ENCODE measurements at places on chromosomes 5 and 9.

- no peak for DNase-seq
Measured at GRCh38 chr5:126998201-126998631, 32.1 kb downstream of the MARCHF3 start.

DNA sequence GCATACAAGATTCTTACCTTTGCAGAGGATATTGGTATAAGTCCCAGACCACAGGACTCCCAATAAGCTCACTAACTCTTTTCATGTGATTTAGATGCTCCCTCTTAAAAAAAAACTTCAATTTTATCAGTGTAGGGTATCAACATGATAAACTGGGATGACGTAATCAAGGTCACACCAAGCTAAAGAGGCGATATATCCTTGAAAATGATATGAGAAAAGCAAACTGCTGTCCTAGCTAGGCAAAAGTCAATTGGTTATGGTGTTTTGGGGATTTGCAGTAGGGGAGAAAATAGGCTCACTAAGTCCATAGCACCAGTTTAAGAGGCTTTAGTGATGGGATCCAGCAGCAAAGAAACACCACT, 354.4 kb downstream of the DIRAS2 start:
- no peak for DNase-seq

DNA sequence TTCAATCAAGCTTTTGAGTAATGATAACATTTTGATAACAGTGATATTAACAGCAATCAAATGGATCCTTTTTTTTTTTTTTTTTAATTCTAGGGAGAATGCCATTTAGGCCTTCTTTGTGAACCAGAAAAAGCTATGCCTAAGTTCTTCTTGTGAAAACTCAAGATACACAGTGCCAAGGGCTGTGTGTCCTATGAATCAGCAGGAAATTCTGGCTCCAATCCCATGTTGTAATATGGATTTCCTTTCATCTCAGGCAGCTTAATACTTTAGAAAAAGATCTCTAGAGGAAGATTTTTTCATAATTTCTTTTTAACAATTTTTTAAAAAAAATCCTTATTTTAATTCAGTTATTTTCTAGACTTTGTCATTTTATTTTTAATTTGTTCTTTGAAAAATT, 96.1 kb downstream of the NUDT12 start:
- no peak for DNase-seq

DNA sequence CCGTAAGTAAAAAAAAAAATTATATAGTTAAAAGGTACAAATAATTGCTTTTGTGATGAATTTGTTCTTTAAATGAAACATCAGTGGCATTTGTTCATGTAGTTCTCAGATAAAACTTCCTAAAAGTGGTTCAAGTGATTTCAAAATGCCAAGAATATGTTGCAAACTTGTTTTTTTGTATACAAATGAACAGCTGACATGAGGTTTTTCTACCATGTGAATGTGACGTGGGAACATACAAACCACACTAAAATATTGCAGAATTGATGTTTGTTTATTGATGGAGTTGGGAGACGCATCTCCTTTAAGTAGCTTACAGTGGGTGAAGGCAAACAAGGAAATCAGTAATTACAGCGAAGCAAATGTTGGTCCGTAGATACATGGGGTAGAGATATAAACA, 16.9 kb downstream of the BASP1 start:
- DNase-seq = no peak

GRCh38 chr5:91049800-91050199, 333.3 kb downstream of the ARRDC3 start:
- DNase-seq = no peak

DNA sequence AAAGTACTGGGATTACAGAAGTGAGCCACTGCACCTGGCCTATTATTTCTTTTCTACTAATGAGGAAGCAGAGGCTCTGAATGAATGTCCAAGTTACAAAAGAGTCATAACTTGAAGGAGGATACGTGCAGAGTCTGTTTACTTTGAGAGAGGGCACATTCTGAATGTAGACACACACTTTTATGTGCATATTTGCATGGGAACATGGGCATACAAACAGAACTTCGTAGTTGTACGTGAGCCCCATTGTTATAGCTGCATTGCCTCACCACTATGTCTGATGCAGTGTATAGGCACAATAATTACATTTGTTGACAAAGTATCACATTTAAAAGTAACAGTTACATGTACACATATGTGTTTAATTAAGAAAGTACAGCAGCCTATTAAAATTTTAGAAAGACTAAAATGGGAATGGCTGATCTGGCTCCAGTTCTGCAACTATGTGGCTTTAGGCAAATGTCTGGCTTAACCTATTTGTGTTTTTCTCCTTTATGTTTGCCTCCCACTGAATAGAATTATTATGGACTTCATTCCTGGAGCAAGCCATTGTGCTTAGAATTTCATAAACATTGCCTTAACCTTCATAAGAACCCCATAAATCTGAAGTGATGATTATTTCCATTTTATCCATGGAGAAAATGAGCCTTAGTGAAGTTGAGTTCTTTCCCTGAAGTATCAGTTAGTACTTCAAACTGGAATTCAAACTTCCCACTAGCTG, 3.0 kb upstream of the DPYSL3 start:
- no peak for DNase-seq

GRCh38 chr5:84623019-84623418, 238.3 kb upstream of the EDIL3 start:
- DNase-seq = no peak

DNA sequence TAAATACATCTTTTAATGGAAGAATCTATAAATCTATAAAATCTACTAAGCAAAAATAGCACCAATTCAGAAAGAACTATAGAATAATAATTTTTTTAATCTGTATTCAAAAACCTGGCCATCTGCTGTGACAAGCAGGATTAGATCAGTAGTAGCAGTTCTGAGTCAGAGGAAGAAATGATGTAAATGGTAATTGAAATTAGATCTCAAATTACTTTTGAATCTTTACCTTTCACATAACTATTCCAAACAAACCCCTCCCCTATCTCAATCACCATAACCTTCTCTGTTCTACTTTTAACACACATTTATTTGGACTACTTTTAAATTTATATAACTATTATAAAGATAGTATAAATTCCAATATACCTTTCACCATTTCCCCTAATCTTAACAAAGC, 727.8 kb upstream of the FAM174A start:
- no peak for DNase-seq

- DNase-seq = no peak
Measured at GRCh38 chr9:108443019-108443633, 412.7 kb downstream of the ACTL7B start.

- no peak for DNase-seq
Measured at GRCh38 chr9:129231022-129231739, 53.1 kb upstream of the IER5L start.

- DNase-seq = no peak
Measured at GRCh38 chr5:148565148-148565547, 89.2 kb downstream of the HTR4 start.

DNA sequence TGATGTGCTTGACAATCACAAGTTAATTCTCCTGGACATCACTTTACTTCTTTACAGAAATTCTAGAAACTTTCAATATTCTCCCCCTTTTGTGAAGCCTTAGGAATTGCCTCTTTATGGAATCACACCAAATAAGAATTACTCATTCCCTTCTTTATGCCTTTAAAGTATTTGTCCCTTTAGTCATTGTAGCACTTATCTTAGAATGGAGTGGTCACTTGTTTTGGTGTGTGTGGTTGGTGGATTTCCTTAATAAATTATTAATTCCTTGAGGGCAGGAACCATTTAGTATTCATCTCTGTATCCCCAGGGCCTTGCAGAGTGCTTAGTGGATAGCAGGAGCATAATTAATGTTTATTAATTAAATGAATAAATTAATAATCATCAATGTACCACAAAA, 307.0 kb downstream of the ARRDC3 start:
- no peak for DNase-seq

- no peak for DNase-seq
Measured at GRCh38 chr5:2833556-2833955, 82.1 kb upstream of the IRX2 start.

DNA sequence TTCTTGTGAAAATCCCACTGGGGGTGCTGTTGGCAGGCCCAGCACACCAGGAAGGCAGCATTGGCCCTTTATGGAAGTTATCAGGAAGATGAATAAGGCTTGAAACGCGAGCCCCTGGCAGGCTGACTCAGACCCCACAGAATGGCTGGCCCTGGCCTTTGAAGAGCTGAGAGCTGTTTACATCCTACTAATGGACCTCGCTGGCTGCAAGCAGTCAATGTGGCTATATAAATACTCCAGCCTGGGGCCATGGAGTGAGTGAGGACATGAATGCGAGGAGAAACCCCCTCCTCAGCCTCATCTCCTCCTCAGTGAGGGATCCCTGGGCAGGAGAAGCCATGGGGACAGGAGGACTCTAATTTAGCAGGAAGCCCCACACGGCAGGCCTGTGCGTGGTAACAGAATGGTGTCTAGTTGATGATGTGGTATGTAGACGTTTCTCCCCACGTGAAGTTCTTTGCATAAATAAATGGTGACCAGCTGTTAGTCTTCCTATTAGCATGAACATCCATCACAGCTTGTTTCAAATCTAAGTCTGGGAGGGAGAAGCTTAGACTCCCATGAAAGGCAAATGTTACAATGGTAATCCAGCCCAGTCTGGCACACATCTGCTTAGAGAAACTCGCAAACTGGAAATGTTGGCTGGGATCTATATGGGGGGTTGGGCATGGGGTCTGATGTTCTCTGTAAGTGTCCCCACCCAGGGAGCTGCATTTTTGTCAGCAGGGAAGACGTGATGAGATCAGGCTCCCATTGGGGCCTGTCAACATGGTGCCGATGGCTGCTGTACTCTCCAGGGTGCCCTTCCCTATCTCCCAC, 175.1 kb upstream of the PITX1 start:
- DNase-seq = no peak

DNA sequence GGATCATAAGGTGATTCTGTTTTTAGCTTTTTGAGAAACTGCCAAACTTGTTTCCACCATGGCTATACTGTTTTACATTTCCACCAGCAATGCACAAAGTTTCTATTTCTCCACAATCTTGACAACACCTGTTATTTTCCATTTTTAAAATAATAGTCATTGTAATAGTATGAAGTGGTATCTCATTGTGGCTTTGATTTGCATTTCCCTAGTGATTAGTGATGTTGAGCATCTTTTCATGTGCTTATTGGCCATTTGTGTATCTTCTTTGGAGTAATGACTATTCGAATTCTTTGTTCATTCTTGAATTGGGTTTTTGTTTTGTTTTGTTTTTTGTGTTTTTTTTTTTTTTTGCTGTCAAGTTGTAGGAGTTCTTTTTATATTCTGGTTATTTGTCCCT, 4.9 kb downstream of the GARNL3 start:
- no peak for DNase-seq

- no peak for DNase-seq
Measured at GRCh38 chr5:123805300-123805699, 293.3 kb downstream of the CSNK1G3 start.

GRCh38 chr5:21646469-21646868, 1206.7 kb downstream of the CDH12 start:
- DNase-seq = no peak

- DNase-seq = no peak
Measured at GRCh38 chr9:122297512-122297911, 32.8 kb downstream of the MRRF start.

GRCh38 chr5:76319673-76320072, 83.4 kb upstream of the IQGAP2 start:
- no peak for DNase-seq

DNA sequence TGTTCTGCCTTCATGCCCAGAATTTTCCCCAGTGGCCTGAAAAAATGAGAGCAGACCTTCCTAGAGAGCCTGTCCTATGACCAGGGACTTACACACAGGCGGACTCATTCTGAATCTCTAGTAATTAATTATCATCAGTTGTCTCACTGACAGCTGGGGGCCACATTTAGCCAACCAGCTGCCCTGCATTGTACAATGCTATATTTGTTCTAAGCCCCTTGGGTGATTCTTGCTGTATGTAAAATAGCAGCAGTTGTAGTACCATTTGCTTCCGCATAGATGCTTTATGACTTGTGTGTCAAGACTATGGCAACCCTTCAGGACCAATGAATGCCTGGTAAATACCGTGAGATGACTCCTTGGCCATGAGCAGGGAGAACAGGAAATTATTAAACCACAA, 415.4 kb upstream of the SEMA6A start:
- no peak for DNase-seq

- DNase-seq = no peak
Measured at GRCh38 chr5:142600611-142601358, 85.1 kb downstream of the FGF1 start.

DNA sequence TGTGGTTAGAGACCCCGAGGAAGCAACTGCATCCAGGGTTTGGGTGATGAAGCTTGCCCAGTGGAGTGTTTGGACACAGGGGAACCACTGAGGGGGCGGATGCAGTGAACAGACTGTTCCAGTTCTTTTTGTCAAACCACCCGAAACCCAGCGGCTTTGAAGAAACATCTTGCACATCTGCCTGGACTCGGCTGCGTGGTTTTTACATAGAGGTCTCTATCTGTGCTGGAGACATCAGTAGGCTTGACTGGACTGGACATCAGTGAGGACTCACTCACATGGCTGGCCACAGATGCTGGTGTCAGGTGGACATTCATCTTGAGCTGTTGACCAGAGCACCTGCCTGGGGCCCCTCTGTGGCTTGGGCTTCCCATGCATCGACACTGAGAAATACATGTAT, 15.3 kb upstream of the SPATA31E1 start:
- no peak for DNase-seq

DNA sequence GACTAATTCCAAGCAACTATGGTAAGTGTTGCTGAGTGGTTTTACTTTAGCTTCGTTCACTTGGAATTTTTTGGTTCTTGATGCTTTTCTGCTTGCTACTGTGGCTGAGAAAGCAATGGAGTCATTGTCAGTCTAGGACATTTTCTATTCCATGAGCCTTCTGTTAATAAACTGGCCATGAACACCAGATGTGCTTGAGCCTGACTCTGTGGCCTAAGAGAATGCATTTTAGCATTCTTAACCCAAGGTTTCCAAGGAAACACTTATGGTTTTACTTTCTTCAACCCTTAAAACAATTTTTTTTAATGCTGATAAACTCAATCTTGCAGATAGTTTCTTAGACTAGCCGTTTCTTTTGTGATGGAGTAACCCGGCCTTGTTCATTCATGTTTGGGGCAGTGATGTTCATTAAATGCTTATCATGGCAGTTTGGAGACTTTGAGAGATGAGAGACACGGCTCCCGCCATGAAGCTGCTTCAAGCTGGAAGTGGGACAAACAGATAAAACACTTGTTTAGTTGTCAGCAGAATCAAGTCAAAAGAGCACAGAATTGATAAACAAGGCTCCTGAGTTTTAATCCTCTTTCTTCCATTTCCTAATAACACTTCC, 42.4 kb downstream of the OSTF1 start:
- no peak for DNase-seq

- no peak for DNase-seq
Measured at GRCh38 chr5:79108086-79108485, 3.5 kb upstream of the BHMT start.

GRCh38 chr5:109987355-109987754, 297.6 kb downstream of the MAN2A1 start:
- DNase-seq = no peak

GRCh38 chr5:116534964-116535651, 39.5 kb downstream of the SEMA6A start:
- DNase-seq = no peak

- DNase-seq = no peak
Measured at GRCh38 chr5:128844354-128844923, 120.8 kb upstream of the SLC27A6 start.

Measured in WTC11 (cell line).